Aorta (tissue), 5 donors: ENCODE measurements at places on chromosomes 6 and 20. TPM values are rescaled to one million over a fixed set of nuclear protein-coding genes. Genes with fewer than 3 reads are reported as not detected.
A peak's percentile ranks its signal among the peaks of the same experiment; 100 is the strongest.

GRCh38 chr6:17021539-17021889, 80.3 kb upstream of the STMND1 start:
- DNase-seq: no peak

- DNase-seq: no peak
These were observed 25.1 kb downstream of the CAP2 start for GRCh38 chr6:17418281-17419188.

- no peak for DNase-seq
These were observed 7.8 kb downstream of the QRSL1 start for GRCh38 chr6:106637051-106637716.

- DNase-seq: peak; percentile 58
These were observed 10.2 kb downstream of the SLC29A1 start for GRCh38 chr6:44233567-44234100.

GRCh38 chr20:39195582-39196021, 233.5 kb downstream of the DHX35 start:
- no peak for DNase-seq

DNA sequence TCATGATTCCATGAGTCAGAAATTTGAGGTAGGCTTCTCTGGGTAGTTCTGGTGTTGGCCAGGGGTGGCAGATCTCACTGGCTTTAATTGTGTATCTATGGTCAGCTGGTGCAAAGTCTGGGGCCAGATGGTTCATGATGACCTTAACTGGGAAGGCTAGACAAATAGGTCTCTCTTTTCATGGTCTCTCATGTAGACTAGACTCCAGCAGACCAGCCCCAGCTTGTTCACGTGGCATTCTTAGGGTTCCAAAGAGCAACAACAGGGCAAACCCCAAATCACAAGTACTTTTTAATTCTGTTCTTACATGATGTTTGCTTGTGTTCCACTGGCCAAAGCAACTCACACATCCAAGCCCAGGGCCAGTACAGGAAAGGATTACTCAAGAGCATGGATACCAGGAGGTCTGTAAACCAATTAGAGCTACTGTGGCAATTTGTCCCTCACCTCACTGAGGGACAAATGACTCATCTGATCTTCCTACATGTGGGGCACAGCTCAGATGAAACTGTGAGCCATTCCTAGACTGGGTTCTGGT, 79.5 kb upstream of the PBOV1 start:
- no peak for DNase-seq

DNA sequence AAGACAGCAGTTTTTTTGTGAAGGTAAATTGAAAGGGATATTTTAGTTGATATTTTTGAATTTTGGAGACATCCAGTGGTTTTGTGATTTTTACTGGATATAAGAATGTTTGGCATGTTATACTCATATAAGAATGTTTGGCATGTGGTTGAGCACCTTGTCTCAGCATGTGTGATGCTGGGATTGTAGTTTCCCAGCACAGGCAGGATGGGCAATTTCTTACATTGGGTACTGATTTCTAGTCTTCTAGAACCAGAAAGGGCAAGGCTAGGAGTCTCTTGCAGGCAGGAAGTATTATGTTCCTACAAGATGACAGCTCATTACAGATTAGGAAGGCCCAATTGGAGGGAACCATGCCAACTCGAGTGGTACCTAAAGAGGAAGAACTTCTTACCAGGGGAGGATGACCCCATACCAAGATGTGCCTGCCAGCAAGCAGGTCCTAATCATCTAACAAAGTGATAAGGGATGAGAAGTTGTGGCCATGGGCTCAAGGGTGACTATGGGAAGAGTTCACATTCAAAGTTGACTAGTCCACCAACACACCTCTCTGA, 377.8 kb downstream of the UTRN start:
- DNase-seq: no peak

DNA sequence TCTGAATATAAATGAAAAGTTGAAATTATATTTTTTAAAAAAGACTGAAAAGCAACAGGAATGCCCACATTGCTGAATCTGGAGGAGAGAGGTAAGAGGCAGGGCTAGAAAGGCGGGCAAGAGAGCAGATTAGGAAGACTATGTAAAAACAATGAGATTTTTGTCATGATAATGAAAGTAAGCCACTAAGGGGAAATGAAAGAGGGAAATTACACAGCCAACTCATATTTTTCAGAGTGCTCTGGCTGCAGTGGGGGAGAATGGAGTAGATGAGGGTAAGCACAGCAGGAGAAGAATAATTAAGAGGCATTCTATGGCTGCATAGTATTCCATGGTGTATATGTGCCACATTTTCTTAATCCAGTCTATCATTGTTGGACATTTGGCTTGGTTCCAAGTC, 281.9 kb downstream of the PKHD1 start:
- DNase-seq: no peak

DNA sequence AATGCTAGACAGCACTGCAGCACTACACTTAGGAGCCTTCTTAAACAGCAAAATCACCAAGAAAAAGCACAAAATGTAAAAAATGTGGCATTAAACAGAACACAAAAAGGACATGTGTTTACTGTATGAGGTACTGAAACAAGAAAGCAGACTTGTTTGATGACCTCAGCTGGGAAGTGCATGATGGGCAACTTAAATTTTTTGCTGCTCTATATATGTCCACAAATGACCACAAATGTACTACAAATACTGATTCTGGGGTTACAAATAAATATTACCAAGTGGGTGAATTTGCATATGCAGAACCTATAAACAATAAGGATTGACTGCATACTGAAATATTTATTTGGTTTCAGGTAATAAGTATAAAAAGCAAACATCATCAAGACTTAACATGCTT, 13.1 kb downstream of the RAB23 start:
- no peak for DNase-seq

GRCh38 chr6:127748290-127748689, 152.6 kb downstream of the THEMIS start:
- no peak for DNase-seq

- no peak for DNase-seq
These were observed 194.4 kb downstream of the FOXA2 start for GRCh38 chr20:22389836-22390542.

- no peak for DNase-seq
These were observed 135.9 kb downstream of the TMEM242 start for GRCh38 chr6:157187182-157188083.

GRCh38 chr20:52348434-52348833, 156.9 kb upstream of the ZFP64 start:
- no peak for DNase-seq

- no peak for DNase-seq
These were observed 455.0 kb upstream of the SOX4 start for GRCh38 chr6:21138336-21139069.

DNA sequence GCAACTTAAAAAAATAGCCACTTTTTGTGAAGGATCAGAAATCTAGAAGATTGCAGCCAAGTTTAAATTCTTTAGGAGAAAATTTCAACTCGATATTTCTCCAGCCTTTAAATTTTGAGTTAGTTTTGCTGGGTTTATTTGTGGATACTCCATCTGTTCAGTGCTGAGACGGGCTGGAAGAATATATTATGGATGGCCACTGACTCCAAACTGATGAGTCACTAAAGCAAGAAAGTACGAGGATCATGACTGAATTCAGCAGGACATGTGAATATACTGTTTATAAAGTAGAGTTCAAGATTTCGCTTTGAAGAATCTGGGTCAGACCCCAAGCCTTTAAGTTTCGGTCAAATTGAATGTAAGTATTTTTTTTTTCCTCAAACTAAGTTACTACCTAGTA, 199.5 kb downstream of the ADGRB3 start:
- DNase-seq: no peak

DNA sequence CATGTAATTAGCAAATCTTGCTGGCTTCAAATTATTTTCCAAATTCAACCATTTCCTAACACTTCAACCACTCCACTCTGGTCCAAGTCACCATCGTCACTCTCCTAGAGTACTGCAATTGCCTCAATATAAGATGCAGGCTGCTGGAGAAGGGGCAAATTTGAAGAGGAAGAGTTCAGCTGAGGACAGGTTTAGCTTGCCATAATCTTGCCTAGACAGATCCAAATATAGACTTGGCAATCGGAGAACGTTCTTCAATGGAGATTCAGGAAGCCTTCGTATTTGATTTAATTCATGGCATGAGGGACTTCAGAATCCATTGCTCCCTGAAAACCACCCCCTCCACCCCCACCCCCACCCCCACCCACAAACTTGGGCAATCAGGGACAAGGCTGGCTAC, 15.4 kb upstream of the KHDC1L start:
- DNase-seq: no peak

DNA sequence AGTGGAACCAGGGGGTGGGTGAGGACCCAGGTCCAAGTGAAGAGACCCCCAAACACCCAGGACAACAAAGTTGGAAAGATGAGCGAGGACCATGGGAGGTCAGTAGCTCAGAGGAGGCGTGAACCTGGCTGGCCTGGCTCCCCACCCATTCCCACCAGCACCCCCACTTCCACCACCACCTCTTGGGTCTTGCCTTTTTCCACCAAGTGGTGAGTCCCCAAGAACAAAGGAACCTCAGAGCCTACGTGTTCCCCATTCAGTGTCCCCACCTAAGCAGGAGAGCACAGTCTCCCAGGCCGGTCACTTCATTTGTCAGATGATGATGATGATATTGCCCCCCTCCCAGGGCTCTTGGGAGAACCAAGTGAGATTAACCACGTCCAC, 531 bp upstream of the VWA7 start:
- DNase-seq: no peak

DNA sequence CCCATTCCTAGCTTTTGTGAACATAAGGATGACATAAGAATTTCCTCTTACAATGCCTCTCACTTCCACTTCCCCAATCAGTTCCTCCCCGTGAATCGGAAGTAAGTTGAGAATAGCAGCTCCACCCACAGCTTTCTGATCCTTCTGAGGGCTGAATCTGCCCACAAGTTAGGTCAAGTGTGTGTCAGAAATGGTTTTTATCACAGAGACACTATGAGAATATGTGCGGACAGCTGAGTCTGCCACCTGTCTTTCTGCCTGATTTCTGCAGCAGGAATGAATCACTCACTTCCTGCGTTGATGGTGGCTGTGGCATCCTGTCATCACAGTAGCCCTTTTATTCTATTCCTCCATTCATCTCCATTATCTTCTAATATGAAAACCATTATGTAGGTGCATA, 70.2 kb downstream of the RIN2 start:
- no peak for DNase-seq

- no peak for DNase-seq
These were observed 167.4 kb downstream of the ADGRG6 start for GRCh38 chr6:142469220-142469619.

DNA sequence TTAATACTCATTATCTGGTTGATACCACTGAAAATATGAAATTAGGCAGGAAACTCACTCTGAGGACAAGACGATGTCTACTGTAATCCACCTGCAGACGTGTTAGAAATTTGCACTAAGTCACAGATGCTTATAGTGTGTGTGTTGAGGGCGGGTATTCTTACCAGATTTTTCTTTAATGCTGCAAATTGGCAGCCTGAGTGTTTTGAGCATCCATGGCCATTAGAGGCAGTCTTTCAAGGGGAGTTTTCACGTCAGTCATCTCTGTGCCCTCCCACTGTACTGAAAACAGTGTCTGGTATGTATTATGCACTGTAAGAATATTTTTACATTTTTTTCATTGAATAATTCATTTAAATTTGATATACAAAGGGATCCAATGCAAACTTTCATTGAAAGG, 266.5 kb upstream of the QKI start:
- DNase-seq: no peak

DNA sequence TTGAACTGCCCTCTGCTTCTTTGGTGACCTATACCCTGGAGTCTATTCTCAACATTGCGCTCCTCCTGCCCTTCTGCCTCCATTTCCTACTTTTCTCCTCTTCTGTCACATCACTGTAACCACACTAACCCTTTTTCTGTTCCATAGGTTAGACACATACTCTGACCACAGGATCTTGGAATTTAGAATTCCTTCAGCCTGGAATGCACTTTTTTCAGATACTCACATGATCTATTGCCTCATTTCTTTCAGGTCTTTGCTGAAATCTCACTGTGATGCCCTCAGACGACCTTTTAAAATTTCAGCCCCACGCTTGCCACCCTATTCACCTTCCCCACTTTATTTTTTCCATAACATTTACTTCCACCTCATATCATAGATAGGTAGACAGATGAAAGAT, 5.1 kb downstream of the VNN1 start:
- DNase-seq: no peak

DNA sequence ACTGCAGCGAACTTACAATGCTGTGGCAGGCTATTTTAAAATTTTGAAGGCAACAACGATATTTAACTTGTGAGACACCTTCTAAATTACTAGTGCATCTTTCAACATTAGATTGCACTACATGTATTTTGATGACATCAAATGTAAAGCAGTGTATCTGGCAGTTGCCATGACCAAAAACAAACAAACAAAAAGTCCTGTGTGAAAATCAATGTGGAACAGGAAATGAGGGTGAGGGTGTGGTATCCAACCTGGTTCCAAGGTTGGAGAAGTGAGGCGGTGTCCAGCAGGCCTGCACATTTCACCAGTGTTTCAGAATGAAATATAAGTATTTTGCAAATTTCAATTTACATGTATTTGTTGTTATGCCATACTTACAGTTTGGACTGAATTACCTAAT, 112.0 kb downstream of the LAMP5 start:
- no peak for DNase-seq

GRCh38 chr6:44396968-44397367, 9.5 kb downstream of the CDC5L start:
- DNase-seq: no peak

DNA sequence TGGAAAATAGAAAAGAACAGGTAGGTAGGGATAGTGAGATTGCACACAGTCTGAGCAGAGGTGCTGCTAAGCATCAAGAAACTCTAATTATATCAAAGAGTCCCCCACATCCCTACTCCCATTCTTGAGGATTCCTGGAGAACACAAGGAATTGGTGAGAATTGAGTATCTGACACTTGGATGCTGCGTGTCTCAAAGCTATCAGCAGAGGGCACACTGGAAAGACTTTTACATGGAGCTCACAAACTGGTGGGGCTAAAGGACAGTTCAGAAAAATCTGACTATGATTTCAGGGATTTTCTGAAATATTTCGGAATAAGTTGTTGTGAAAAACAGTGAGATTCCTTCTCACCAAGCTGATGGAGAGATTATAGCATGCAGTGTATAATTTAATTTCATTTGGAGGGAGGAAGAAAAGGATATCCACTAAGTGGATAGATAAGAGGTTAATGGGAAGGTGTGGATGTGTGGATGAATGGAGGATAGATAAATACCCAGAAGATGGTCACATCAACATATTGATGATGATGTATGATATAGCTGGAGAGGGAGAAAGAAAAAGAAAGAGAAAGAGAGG, 215.4 kb upstream of the DEFB112 start:
- DNase-seq: no peak

Gene MRAP2
- 74.4 TPM for total RNA-seq

Gene ZNF184
- total RNA-seq: 8.0 TPM

Gene IP6K3
- 1.0 TPM for total RNA-seq

Gene TBXT
- not detected for total RNA-seq

Gene GPR6
- not detected for total RNA-seq

Gene SLC26A8
- total RNA-seq: 0.26 TPM

Gene CLPSL1
- total RNA-seq: not detected

Gene PNLDC1
- total RNA-seq: not detected

Gene PCED1A
- 50.7 TPM for total RNA-seq

Gene FAM184A
- 4.8 TPM for total RNA-seq

Gene LY6G6D
- not detected for total RNA-seq

Gene DDRGK1
- total RNA-seq: 49.5 TPM

Gene MUC22
- total RNA-seq: not detected

Gene RBBP8NL
- total RNA-seq: not detected

Gene TTBK1
- total RNA-seq: not detected
